ENCODE measurements at places on chromosomes 7 and 10. TPM values are rescaled to one million over a fixed set of nuclear protein-coding genes. Genes with fewer than 3 reads are reported as not detected.
A peak's percentile ranks its signal among the peaks of the same experiment; 100 is the strongest.

GRCh38 chr7:33933611-33934281, 28.4 kb downstream of the BMPER start:
- DNase-seq = peak; percentile 23

- DNase-seq = no peak
These were observed 166.9 kb downstream of the PARD3 start for GRCh38 chr10:34647875-34648865.

- DNase-seq = no peak
These were observed 5.7 kb upstream of the CELF2 start for GRCh38 chr10:11011984-11012383.

DNA sequence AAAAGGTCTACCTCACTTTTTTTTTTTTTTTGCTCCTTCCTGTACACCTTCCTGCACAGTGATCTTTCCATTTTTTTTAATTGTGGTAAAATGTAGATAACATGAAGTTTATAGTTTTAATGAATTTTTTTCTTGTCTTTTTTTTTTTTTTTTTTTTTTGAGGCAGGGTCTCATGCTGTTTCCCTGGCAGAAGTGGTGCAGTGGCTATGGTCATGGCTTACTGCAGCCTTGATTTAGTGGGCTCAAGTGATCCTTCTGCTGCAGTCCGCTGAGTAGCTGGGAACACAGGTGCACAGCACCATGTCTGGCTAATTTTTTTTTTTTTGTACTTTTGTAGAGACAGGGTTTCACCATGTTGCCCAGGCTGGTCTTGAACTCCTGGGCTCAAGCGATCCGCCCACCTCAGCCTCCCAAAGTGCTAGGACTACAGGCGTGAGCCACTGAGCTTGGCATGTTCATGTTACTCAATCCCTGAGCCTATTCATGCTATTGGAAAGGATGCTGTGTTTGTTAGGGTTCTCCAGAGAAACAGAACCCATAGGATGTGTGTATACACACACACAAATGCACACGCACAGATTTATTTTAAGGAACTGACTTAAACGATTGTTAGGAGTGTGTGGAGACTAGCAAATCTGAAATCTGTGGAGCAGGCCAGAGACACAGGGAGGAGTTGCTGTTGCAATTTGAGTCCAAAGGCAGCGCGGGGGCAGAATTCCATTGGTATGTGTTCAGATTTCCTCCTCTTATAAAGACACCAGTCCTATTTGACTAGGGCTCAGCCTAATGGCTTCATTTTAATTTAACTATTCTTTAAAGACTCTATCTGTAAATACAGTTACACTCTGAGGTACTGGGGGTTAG, 29.1 kb downstream of the GALNT11 start:
- no peak for DNase-seq

DNA sequence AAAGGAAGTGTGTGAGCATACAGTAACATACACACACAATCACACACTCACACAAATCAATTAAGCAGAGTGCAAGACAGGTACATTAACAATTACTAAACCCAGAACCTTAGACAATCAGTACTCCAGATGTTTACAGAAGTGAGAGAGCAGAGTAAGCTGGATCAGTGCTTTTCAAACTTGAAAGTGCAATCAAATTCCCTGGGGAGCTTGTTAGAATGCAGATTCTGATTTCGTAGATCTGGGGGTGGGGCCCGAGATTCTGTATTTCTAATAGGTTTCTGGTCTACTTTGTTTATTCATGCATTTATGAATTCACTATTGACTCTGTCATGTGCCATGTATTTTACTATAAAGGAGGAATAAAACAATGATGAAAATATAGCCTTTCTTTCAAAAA, 179.6 kb upstream of the PHYHIPL start:
- DNase-seq = no peak

DNA sequence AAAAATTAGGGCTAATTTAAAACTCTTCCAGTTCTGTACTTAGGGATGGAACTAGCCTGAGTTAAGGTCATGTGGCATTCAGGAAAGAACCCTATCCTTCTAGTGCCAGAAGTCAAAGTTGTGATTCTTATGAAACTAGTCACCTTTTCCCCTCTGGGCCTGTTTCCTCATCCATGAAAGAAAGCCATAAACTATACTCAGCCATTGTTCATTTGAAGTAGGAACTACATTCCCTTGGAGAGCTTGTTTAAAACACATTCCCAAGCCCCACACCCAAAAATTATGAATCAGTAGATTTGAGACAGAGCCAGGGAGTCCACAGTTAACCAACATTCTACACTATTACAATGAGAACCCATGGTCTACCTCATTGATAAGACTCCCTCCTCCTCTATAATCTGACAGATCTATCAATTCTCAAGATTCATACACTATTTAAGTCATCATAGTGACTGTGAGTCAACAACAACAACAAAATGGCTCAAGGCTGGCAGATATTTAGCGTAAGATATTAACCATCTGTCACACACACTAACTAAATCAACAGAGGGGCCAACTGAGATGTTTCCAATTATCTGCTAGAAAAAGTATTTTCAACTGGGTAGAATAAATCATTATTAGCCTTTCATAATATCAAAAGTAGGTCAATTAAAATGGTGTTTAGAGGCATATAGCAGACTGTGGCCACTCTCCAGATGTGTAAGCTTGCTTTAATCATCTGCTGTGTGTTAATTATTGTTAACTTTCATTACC, 102.3 kb downstream of the SLC25A13 start:
- no peak for DNase-seq

DNA sequence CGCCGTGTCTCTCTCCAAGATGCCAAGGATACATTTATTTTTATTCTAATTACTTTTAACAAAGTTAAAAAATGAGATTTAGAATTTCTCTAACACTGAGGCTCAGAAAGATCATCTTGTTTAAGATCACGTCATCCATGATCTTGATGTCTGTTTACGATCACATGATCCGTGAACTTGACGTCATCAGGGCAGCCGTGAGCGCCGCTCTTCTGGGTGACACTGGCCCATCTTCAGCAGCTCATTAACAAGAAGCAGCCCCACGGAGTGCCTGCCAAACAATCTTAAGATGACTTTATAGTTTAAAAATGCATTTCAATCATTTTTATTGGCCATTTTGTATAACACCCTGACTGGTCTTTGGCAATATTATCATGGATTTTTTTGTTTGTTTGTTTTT, 291.1 kb upstream of the PRKCQ start:
- no peak for DNase-seq

- DNase-seq = no peak
These were observed 99.9 kb upstream of the BAIAP2L1 start for GRCh38 chr7:98500764-98501163.

DNA sequence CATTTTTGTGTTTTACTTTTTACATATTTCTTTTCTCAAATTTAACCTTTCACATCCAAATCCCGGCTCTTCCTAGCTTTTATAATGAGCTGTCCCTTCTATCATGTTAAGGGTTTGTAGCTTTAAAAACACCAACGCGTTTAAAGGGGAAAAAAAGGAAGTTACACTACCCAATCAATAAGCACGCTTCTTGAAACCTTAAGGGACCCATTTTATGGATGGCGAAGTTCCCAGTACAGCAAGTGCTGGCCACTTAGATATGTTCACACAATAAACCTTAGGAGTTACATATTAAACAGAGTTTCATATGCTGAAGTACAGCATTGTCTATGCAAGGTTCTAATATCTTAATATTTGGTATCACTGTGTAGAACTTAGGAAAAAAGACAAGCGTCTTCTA, 1.8 kb downstream of the GNG11 start:
- DNase-seq = no peak

The FBXO24 gene
- total RNA-seq = 0.69 TPM

The GTF2IRD1 gene
- 22.1 TPM for total RNA-seq

The TAS2R41 gene
- not detected for total RNA-seq

The RHOBTB1 gene
- total RNA-seq = 46.6 TPM

The BAMBI gene
- 108 TPM for total RNA-seq

The CUZD1 gene
- total RNA-seq = 0.32 TPM

The FGL2 gene
- 31.3 TPM for total RNA-seq

The PLEKHS1 gene
- not detected for total RNA-seq

The UBE2D1 gene
- total RNA-seq = 26.7 TPM

The SFRP5 gene
- total RNA-seq = 2.3 TPM
